ENCODE measurements at places on chromosomes 13 and 19.
A peak's percentile ranks its signal among the peaks of the same experiment; 100 is the strongest.

GRCh38 chr19:55594996-55595545 is 4.2 kb downstream of the FIZ1 start:
- DNase-seq = no peak

DNA sequence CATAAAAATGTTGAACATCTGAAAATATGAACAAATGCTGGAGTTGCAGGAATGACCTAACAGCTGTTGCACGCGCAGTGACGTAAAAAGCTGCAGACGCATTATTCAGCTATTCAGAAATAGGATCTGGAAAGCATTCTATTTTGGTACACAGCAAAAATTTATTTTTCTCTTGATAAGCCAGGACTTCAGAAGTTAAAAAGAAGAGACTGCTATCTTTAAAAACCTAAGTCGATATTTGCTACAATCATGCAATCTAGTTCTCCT is 36.9 kb upstream of the STARD13 start:
- DNase-seq = peak; percentile 84

- DNase-seq = no peak
Measured at GRCh38 chr19:48739404-48740163, 826 bp downstream of the RASIP1 start.

GRCh38 chr13:80510686-80511085 is 169.8 kb upstream of the SPRY2 start:
- no peak for DNase-seq

Measured in AG04450 (cell line).